ENCODE measurements at places on chromosomes 6 and 20.

DNA sequence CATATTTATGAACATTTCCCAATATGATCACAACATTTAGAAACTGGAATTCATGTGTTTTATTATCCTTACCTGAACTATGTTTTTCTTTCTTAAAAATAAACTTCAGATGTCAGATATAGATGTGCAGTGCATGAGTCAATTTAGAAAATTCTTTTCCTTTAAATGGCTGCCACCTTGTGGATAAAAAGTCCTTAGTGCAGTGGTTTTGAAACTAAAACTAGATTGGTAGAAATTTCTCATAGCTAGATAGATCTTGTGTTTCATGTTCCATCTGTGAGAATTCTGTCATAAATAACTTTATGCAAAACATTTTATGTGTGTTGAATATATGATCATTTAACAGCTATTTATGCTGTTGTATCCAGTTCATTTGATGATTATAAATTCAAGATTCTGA is 134.9 kb downstream of the KLHL32 start:
- DNase-seq = no peak

GRCh38 chr6:118558464-118559217 is 10.5 kb downstream of the PLN start:
- no peak for DNase-seq

DNA sequence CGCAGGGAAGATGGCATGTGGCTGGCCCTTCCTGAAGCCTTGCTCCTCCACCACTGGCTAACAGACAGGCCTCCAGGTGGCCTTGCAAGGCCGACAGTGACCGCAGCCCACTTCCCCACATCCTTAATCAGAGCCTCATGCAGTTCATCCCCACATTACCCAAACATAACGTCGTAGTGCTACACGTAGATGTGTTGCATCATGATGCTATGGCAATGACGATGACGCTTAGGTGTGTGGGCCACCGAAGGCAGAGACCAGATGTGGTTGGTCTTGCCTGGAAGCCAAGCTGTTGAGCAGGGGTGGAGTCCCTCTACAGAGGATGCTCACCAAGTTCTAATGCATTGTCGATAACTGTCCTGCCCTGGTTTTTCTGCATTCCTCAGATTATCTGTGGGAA is 5.6 kb downstream of the CD93 start:
- DNase-seq = no peak

GRCh38 chr6:24969343-24969860 is 33.6 kb upstream of the RIPOR2 start:
- DNase-seq = no peak

GRCh38 chr6:3314621-3315467 is 56.1 kb downstream of the PSMG4 start:
- DNase-seq = no peak

DNA sequence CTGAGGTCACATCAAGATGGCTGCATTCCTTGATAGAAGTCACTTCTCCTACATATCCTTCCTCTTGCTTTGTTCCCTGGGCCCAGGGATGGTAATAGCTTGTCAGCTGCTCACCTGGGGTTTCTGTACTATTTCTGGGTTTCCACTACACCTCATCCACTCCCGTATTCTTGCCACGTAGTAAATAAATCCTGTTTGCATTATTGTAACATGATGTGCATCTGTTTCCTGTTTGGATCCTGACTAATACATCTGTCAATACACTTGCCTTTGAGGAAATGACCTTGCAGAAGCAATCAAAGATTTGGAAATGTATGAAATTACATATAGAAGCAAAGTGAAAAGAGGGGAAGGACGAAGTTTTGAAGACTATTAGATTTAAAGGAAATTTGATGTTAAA is 619.0 kb downstream of the PHF3 start:
- DNase-seq = no peak

DNA sequence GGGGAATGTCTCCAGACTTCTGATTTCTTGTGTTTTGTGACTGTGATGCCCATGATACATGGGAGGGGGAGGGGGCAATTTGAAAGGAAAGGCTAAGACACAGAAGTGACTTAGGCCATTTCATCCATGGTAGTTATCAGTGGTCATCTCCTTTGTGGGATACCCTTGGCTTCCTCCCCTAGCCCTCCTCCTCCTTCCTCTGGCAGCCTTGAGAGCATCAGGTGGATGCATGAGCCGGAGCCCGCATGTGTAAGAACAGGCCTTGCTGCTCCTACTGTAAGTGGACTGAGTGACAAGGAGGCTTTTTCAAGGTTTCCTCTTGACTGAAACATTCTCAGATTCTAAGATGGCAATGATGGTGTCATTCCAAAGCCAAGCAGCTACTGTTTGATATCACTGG is 874 bp downstream of the CD83 start:
- DNase-seq = no peak

GRCh38 chr20:57807401-57808263 is 97.8 kb upstream of the PMEPA1 start:
- DNase-seq = no peak

DNA sequence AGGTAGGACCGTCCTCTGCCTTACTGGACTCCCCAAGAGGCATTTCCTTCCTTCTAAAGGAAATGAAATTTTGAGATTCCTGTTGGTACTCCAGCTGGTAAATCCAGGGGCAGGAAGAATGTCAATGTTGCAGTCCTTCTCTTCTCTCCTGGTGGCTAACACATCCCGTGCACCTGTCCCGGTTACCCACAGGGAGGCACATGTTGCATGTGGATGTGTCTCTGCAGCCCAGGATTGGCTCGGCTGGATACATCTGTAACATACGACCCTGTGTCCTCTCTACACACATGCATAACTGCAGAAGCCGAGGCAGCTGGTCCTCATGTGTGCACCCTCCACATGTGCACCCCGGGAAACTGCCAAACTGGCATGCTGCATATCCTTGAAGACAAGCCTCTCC is 1.3 kb upstream of the LRFN2 start:
- no peak for DNase-seq

DNA sequence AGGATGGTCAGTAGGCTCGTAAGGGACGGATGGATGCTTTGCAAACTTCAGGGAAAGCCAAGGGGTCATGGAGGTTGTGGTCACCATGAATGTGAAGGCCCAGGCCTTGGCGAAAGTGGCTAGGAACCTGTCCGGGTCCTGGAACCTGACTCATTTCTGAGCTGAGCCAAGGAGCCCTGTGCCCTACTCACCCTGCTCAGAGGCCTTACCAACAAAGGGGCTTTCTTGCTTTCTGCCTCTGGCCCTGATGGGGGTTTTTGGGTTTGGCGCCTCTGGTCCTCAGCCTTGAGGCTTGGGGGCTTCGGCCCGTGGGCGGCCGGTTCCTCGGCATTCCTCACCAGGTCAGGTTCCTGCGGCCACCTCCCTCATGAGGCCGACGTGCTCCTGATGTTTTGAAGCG is 155.1 kb downstream of the DTNBP1 start:
- no peak for DNase-seq

DNA sequence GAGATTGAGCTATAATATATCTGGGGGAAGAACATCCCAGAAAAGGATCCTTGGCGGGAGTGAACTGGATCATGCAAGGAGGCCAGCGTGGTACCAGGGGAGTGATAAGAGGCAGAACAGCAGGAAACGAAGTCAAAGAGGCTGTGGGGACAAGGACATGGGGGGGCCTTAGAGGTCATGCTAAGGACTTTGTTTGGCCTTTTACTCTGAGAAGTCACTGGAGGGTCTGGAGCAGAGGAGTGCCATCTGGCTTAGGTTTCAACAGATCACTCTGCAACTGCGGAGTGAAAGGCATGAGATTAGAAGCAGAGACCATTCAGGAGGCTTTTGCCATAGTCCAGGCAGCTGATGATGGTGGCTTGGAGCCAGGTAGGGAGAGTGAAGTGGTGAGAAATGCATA is 24.3 kb downstream of the MRAP2 start:
- DNase-seq = no peak

DNA sequence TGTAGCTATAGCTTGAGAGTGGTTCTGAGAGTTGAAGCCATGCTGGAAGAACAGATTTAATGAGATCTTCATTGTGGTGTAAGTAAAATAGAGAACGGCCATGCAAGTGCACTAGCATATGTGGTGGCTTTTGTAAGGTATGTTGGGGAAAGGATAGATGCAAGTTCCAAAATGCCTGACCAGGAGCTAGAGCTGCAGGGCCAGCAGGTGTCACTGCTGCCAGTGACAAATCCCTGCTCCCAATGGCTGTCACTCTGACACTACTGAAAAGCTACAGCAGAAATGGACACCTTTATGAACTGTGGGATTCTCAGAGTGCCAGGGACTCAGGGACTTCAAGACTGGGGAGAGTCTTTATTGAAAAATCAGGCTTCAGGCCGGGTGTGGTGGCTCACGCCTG is 23.1 kb upstream of the VIP start:
- no peak for DNase-seq

DNA sequence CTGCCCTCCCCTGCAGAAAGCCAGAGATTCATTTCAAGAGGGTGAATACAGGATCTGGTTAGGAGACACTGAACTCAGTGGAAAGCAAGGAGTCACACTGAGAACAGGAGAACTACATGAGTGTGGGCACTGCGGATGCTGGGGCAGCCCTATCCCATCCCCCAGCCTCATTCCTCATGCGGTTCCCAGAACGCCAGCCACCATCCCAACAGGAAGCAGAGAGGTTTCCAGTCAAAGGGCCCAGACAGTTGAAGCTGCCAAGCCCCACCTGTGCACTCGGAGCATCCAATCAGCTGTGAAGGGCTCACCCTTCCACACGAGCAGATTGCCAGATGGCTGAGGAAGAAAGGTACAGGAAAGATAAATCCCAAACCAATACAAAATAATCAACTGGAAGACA is 50.7 kb upstream of the PRND start:
- no peak for DNase-seq
